ENCODE measurements at places on chromosomes 4 and X. TPM values are rescaled to one million over a fixed set of nuclear protein-coding genes. Genes with fewer than 3 reads are reported as not detected.
A peak's percentile ranks its signal among the peaks of the same experiment; 100 is the strongest.

DNA sequence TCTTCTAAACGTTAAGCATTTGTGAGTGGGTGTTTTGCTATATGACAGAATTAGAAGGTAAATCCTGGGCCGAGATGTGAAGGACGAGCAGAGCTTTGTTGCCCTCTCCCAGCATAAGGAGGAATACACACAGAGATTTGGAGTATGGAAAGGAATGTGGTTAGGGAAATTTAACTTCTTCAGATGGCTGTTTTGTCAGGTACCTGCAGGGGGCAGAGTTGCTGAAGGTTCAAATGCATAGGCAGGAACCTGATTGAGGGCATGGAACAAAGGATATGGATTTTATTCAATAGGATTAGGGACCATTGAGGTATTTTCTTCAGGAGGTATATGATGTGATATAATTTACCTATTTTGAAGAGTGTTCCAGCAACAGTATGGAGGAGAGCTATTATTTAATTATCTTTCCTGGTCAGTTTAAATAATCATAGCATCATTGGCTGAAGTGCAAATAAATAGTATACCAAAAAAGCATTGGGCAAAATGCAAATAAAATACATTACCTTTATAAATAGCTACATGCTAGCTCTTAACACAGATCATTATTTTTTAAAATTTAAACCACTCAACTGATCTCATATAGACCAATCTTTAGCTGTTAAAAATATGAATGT, 143.6 kb downstream of the SLIT2 start:
- peaks cover 4% of the 10 kb centered on the region for H3K27me3 ChIP-seq
- H3K36me3 ChIP-seq, result no peaks in the 10 kb centered on the region
- H3K4me1 ChIP-seq, result no peaks in the 10 kb centered on the region
- DNase-seq, result peak; percentile 18
- no peak overlapping the region for H3K4me3 ChIP-seq

DNA sequence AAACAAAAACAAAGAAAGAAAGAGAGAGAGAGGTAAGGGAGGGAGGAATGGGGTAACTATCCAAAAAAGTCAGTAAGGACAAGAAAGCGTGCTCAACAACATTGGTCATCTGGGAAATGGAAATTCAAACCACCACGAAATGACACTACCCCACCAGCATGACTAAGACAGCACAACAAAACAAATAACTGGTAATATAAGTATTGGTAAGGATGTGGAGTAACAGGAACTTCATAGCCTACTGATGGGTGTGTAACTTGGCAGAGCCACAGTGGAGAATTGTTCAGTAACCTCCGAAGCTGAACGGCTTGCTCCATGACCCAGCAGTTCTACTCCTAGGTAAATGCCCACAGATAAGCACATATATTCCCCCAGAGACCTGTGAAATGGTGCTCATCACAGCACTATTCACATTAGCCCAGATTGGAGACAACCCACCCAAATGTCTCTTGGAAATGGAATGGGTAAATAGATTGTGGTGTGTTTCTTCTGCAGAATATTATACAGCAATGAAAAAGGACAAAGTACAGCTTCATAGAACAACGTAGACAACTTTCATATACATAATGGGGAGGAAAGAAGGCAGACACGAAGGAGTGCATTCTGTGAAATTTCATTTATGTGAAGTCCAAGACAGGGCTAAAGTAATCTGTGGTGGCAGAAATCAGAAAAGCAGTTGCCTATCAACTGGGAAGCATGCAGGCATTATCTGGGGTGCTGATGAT, 95.5 kb upstream of the ATP6AP2 start:
- H3K4me1 ChIP-seq, result peaks cover 6% of the 10 kb centered on the region
- no peak overlapping the region for H3K27ac ChIP-seq
- H3K4me3 ChIP-seq, result no peak overlapping the region
- H3K27me3 ChIP-seq, result peaks cover 35% of the 10 kb centered on the region
- DNase-seq, result no peak

DNA sequence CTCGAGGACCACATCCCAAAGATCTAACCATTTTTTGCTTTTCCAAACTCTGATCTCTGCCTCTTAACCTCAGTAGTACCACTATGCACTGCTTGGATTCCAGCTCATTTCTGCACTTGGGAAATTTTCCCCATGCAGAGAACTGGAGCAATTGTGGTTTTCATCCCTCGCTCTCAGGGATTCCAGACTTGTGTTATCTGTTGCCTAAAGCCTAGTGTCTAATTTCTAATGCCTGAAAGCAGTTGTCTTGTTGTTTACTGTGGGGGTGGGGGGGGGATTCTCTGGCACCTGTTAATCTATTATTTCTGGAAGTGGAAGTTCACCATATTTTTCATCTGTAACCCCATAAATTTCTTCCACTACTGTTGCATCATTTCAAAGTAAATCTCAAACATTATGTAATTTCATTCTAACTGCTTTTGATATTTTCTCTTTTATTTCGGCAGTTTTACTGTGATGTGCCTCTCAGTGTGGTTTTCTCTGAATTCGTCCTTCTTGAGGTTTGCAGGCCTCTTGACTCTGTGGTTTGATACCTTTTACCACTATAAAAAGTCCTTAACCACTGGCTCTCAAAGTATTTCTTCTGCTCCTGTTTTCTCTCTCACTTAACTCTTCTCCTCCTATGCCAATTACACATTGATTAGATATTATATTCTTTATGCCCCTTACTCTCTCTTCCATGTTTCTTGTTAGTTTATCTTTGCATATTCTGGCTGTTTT, 205.6 kb upstream of the EOLA2 start:
- H3K4me1 ChIP-seq, result no peaks in the 10 kb centered on the region
- peaks cover 30% of the 10 kb centered on the region for H3K27me3 ChIP-seq
- H3K36me3 ChIP-seq, result peaks cover 4% of the 10 kb centered on the region

DNA sequence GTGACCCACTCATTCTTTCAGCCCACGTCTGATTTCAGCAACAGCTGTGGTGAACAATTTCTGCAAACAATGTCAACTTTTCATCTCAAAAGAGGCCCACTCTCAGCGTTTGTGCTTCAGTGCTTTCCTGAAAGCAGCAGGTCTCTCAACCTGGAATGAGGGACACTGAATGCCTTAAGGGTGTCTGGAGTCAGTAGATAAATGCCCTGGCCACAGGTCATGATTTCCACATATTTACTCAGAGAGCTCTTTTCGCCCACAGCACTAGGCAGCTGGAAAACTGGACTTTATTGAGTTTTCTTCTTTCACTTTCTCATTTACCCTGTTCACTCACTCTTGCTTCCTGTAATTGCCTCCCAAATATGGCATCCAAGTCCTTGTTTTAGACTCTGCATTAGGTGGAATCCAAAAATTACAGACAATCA, 52.8 kb downstream of the NPFFR2 start:
- H3K27me3 ChIP-seq, result no peaks in the 10 kb centered on the region
- no peak overlapping the region for H3K27ac ChIP-seq
- no peaks in the 10 kb centered on the region for H3K36me3 ChIP-seq
- H3K4me1 ChIP-seq, result no peaks in the 10 kb centered on the region

- no peak for DNase-seq
- no peaks in the 10 kb centered on the region for H3K27me3 ChIP-seq
- no peak overlapping the region for H3K4me3 ChIP-seq
- H3K27ac ChIP-seq, result no peak overlapping the region
- no peaks in the 10 kb centered on the region for H3K4me1 ChIP-seq
- H3K36me3 ChIP-seq, result peaks cover 2% of the 10 kb centered on the region
These were observed 129.3 kb downstream of the BMPR1B start for GRCh38 chr4:94887027-94887426.

The PAK3 gene
- total RNA-seq, result 1.1 TPM

DNA sequence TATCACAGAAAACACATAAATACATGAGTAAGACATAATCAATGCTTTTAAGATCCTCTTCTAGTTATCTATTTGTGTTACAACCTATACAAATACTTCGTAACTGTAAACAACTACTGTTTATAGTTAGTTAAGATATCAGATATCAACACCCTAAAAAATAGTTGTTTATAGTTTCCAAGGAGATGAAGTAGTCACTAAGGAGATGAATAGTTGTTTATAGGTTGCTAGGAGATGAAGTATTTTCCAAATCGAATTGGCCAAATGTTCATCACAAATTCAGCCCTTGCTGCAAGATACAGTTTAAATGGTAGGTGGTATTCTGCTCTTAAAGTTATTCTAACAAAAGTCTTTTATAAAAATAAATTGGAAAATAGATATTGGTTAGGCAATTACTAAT, 618.2 kb upstream of the PCDH10 start:
- no peaks in the 10 kb centered on the region for H3K4me1 ChIP-seq
- no peaks in the 10 kb centered on the region for H3K27me3 ChIP-seq
- no peak for DNase-seq
- H3K4me3 ChIP-seq, result no peak overlapping the region
- H3K36me3 ChIP-seq, result no peaks in the 10 kb centered on the region
- no peak overlapping the region for H3K27ac ChIP-seq

The MAGEA12 gene
- not detected for total RNA-seq

DNA sequence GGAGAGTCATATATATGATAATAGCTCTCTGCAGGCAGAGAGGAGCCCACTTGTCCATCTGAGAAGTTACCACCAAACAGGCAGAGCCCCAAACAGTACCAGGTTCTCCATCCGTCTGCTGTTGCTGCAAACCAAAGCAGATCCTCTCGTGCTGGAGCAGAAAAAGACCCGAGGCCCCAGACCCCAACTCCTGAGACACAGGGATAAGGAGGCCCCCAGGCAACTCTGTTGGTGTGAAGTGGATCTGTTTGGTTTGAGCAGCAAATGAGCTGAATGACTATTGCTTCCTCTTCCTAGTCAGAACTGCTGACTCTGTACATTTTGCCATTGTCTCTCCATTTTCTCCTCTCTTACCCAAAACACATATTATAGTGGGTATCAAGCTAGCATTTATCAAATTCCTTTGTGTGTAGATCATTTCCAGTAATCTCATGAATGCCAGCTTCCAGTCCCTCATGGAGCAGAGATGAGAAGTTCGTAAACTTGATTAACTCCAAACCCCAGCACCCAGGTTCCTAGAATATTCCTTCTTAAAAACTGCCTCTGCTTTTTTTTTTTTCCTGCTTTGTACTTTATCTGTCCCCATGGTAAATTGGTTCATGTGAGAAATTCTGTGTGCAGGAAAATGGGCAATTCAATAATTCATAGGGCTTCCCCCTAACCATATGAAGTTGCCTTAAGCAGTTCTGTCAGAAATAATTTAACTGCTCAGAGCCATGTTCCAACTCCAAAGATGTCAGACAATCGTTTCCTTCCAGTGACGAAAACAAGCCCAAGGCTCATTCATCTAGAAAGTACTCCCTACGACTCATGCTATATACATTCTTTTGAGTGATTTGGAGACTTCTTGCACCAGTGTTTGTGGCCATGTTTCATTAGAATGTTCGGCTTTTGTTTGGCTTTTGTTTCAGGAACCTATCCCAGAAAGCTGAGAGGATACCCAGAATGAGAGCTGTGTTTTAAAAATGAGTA, 98.6 kb upstream of the ATXN3L start:
- no peak overlapping the region for H3K27ac ChIP-seq
- H3K27me3 ChIP-seq, result peaks cover 44% of the 10 kb centered on the region
- no peaks in the 10 kb centered on the region for H3K36me3 ChIP-seq

The TMEM255A gene
- total RNA-seq, result not detected

All from activated T-cell treated with anti-CD3 and anti-CD28 coated beads, Interleukin-2, amount 50 U/mL, for 72 hours (primary cell).